A549 treated with RU486 at 1 μM for 4 hours (cell line): ENCODE measurements at places on chromosomes 2 and 18. TPM values are rescaled to one million over a fixed set of nuclear protein-coding genes. Genes with fewer than 3 reads are reported as not detected.

The TMBIM1 gene
- total RNA-seq, result 114 to 128 TPM (median 126 TPM) in 5 replicates

The RAB27B gene
- 11.8 to 14.5 TPM (median 12.8 TPM) in 5 replicates for total RNA-seq

The SERPINB13 gene
- total RNA-seq, result not detected in 5 replicates

The DLGAP1 gene
- total RNA-seq, result 0.03 to 0.10 TPM in 2 of 5 replicates, not detected in the others

The ELOA2 gene
- total RNA-seq, result not detected in 5 replicates

The TXNDC2 gene
- 0.06 to 0.38 TPM (median 0.16 TPM) in 5 replicates for total RNA-seq

The MMADHC gene
- total RNA-seq, result 58.1 to 102 TPM (median 87.8 TPM) in 5 replicates

The BOLL gene
- not detected in 5 replicates for total RNA-seq

The RNU2-63P gene
- not detected in 5 replicates for total RNA-seq
